ENCODE measurements at places on chromosomes 6 and 20.
A peak's percentile ranks its signal among the peaks of the same experiment; 100 is the strongest.

GRCh38 chr6:133769463-133769862 is 119.5 kb upstream of the TCF21 start:
- no peak for DNase-seq

DNA sequence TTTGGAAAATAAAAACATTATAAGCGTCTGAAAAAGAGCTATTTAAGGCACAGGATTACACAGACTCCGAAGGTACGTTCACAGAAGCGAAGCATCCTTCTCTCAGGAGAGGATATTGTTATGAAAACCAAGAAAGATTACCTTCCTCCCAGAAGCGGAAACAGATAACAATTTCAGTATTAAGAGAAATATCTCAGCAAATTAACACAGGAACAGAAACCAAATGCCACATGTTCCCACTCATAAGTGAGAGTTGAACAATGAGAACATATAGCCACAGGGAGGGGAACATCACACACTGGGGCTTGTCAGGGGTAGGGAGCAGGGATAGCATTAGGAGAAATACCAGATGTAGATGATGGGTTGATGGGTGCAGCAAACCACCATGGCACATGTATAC is 109.7 kb downstream of the CDK19 start:
- no peak for DNase-seq

DNA sequence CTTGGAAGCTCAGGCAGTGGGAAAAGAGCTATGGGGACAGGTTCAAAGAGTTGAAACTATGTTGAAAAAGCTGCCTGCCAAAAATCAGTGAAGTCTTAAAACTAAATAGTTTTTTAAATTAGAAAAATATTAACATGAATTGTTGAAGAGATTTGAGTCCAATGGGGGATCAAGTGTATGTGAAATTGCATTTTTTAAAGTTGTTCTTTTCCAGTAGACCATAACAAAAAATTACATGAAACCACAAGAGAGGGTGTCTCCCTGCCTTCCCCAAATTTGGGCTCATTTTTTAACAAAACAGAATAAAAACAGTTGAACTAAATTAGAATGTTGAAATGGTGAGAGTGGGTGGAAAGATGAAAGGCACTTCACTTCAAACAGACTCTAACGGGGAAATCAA is 31.5 kb upstream of the COL10A1 start:
- no peak for DNase-seq

DNA sequence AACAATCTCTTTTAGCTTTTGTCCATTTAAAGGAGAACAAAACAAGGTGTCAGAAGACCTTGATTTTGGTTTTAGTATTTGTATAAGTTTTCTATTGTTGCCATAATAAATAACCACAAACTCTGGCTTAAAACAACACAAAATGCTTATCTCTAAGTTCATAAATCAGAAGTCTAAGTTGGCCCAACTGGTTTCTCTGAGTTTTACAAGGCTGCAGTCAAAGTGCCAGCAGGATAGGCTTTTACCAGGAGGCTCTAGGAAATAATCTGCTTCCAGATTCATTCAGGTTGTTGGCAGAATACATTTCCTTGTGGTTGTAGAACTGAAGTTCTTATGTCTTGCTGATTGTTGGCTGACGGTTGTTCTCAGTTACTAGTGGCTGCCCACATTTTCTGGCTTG is 147.2 kb upstream of the HMGCLL1 start:
- no peak for DNase-seq

- DNase-seq, result no peak
Observed at GRCh38 chr6:42423244-42423643, 28.5 kb downstream of the TRERF1 start.

DNA sequence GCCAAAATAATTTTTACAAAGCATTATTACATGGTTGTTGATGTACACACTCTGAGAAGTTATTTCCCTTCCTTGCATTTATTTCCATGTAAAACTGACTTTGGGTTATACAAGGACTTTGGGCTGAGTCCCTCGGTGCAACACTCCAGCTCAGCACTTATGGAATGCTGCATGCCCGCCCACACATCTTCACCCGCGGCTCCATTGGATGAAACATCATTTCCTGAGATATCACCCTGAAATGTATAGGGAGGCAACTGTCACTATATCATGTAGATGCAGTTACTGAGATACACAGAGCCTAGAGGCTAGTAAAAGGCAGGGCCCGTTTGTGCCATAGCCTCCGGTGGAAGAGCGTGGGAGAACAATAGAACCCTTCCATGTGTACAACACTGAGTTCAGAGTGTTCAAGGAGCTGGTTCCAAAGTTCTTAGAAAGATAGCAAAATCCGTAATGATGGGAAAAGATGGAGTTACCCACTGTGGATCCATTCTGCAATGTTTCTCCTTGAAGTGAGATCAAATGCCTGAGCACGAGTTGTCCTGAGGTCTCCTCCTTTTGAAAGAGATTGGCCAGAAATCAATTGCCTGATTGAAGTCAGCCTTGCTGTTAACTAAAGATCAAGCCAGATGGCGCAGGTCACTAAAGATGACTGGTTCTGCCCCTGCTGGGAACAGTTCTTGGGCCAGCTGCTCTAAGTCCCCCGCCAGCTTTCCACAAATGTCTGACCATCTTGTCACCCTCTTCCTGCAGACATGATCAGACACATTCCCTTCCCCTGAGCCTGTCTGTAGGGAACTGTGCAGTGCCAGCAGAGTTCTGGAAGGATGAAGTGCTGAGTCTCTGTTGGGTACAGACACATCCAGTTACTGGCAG is 100.9 kb upstream of the IYD start:
- no peak for DNase-seq

DNA sequence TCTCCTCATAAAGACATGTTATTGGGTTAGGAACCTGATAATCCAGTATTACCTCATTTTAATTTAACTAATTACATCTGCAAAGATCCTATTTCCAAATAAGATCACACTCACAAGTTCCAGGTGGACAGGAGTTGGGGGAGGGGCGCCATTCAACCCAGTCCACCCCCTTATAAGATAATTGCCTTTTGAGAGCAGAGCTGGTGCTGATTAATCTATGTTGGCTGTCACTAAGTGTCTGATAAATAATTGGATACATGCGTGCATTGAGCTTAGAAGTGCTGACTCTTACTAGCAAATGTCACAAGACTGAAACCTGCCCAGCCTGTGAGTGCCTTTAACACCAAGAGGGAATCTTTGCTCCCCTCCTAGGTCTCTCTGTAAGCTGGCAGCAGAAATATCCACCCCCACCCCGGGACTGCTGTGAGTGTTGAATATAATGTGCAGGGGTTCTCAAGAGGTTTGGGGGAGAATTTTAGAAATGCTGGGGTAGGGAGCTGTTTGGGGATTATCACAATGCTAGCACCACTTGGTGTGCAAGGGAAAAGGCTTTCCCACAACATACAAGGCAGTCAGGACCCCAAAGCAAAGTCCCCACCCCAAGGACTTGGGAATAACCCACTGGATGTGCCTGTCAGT is 87.5 kb downstream of the ANKRD60 start:
- no peak for DNase-seq

GRCh38 chr20:45944151-45944964 is 9.9 kb downstream of the PCIF1 start:
- DNase-seq, result no peak

DNA sequence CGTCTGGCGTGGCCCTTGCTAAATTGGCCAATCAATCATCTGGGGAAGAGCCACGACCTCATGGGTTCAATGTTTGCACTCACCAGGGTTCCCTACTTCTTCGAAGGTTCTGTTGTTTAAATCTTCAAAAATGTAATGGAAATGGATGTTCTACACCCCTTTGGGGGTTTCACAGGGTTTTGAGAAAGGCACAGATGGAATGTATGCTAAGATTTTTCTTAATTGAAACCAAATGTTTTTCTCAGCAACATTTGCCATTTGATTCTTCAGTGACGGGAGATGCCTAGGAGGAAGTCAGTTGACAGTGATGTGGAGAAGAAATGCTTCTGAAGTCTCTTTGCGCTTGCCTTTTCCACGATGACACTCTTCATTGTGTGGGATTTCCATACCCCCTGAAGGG is 312.3 kb downstream of the ESR1 start:
- no peak for DNase-seq

GRCh38 chr6:168724033-168724432 is 283.0 kb downstream of the SMOC2 start:
- DNase-seq, result no peak

DNA sequence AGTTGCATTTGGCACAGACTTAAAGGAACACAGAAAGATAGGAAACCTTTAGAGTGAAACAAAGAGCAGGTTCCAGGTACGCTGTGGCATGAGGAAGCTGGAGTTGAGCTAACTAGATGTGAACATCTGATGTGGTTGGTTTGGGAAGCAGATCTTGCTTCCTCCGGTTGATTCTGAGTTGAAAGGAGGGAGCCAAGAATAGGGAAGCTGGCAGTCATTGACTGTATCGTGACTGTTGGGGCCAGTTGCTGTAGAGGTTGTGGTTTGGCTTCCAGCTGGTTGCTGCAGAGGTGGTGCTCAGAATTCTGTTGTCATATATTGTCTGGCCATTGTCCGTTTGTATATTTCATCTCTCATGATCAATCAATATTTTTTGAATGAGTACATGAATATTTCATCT is 325.9 kb downstream of the PLCB1 start:
- no peak for DNase-seq

DNA sequence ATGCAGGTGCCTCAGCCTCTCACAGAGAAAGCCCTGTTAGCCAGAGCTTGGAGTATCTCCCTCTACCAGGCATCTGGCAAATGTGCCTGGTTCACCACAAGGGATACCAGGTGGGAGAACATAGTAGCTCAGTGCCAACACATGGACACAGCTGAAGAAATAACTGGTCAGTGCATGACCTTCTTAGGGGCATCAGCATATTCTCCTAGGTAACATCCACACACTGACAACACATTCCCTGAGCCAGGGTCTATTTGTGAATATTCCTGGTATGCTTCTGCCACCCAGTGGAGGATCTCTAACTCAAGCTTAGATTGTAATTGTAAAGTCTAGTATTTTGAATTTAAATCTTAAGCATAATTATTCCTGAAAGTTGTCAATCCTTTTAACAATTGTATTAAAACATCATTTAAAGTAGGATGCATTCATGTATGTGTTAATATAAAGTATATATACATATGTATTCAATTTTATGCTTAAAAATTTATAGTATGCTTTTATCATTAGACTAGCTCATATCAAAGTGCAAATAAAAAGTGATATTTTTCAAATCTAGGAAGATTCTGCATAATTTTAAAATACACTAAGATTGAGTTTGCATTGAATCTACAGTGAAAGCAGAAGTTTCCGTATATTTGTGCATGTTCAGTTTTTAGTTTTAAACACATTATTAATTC is 45.3 kb upstream of the COL21A1 start:
- peak; percentile 0 for DNase-seq

DNA sequence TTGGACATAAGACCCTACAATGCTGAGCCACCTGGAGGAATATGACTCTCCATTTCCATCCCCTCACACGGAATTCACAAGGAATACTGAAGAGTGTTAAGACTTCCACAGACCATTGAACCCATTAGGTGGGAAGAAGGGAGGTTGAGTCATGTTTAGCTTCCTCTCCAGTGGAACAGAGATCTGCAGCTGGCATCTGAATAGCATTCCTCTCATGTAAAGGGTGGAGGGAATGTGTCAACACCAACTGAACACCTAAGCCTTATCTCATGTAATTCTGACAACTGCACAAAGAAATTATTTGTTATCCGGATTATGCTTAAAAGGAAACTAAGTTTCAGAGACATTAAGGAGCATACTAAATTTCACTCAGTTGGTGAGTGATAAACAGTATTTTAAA is 705.9 kb downstream of the MAFB start:
- no peak for DNase-seq

DNA sequence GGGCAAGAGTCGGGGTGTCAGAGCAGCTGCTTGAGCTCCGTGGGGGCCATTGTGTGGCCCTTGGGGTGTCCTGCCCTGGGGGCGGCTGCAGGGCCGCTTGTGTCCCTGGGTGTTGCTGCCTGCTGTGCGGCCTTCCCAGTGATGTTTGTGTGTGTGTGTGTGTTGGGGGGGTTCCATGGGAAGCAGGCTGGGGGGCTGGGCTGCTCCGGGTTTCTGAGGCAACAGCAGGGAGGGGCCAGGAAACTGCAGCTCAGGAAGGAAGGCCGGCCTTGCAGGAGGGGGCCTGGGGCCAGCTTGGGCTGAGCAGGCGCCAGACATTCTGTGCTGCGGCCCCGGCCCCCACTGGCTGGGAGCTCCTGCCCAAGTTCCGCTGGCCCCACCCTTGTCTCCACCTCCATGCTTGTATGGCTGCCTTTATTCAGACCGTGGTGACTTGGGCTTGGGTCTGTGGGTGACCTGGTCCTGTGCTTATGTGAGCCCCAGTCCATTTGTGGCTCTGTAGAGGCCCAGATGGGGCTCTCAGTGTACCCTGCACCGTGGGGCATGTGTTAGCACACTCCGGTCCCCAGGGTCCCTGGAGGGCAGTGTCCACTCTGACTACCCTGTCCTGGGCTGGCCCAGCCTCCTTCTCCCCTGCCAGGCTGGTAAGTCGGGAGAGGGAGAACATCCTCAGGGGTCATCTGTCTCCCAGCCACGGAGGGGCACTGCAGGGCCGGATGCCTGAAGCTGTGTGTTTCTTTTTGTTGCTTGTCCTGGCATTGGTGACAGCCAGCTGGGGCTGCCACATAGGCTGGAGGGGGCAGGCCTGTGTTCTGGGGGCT is 4.6 kb upstream of the SOX18 start:
- no peak for DNase-seq

- no peak for DNase-seq
Observed at GRCh38 chr20:57558614-57559288, 2.2 kb upstream of the PCK1 start.

GRCh38 chr6:127276331-127276730 is 9.7 kb downstream of the RNF146 start:
- DNase-seq, result no peak

DNA sequence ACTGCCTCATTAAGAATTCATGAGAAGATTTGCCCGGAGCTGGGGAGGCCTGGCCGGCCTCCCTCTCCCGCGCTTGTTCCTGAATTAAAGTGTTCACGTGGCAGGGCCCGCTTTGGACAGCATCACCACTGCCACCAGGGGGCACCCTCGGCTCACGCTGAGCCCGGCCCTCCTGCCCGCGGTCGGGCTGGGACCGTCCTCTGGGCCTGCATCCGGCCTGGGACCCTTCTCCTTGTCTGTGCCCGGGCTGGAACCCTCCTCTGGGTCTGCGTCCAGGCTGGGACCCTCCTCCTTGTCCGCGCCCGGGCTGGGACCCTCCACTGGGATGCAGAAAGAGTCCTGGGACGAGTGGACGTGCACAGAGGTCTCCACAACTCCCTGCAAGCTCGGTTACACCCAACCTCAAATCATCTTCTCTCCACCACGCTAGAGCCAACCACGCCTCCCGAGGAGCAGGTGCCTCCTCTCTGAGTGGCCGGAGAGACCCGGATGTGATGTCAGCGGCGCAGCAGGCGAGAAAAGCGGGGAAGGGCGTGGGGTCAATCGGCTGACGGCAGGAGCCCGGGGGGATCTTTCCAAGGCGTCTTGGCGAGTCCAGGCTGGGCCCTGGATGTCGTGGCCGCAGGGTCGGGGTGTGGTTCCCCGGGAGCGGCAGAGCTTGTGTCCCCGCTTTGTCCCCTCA is 50.9 kb upstream of the DACT2 start:
- no peak for DNase-seq

GRCh38 chr20:59667981-59668515 is 63.7 kb downstream of the PHACTR3 start:
- no peak for DNase-seq

- no peak for DNase-seq
Observed at GRCh38 chr6:41193171-41193734, 7.7 kb downstream of the TREML2 start.

Data from occipital lobe (tissue), 3 donors.